ENCODE measurements at places on chromosomes 7 and 10. TPM values are rescaled to one million over a fixed set of nuclear protein-coding genes. Genes with fewer than 3 reads are reported as not detected.

DNA sequence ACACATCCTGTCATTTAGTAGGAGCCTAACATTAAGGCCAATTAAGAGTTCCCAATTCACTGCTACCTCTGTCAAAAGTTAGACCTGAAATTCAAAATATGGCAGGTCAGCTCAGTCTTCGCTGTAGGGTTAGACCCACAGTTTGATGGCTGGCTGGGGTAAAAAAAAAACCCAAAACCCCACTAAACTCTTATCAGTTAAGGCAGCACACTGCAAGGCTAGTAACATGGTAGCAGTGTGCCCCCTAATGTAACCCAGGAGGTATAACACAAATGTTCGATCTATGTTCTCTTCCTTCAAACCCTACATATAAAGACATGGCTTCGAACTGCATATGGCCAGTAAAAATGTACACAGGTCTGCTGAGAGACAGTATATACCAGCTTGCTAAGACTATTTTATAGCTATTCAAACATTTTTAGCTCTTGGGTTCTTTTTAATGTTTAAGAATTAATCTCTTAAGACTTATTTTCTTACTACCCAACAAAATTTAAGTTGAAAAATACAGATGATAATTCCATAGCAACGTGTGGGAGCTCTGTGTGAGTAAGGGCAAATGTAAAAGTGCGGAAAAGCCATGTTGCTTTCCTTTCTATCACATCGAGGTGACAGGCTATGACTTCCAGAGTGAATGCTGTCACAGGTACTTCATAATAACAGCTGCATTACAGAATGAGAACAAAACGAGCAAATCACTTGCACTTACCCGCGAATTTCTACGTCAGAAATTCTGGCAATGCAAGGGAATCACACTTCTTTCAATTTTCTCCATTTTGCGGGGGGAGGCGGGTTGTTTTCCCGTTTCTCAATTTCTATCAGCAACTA, 168.4 kb upstream of the IMMP2L start:
- peaks cover 5% of the 10 kb centered on the region for H3K4me1 ChIP-seq
- H3K27ac ChIP-seq: no peak overlapping the region
- H3K27me3 ChIP-seq: no peaks in the 10 kb centered on the region
- H3K4me3 ChIP-seq: no peak overlapping the region

TEX36 gene
- total RNA-seq: not detected

WDR86 gene
- total RNA-seq: 0.31 TPM

C10orf67 gene
- total RNA-seq: not detected

AKR1D1 gene
- not detected for total RNA-seq

- no peaks in the 10 kb centered on the region for H3K27me3 ChIP-seq
- H3K4me1 ChIP-seq: no peaks in the 10 kb centered on the region
- DNase-seq: peak; percentile 43
- H3K4me3 ChIP-seq: no peak overlapping the region
- H3K36me3 ChIP-seq: no peaks in the 10 kb centered on the region
Measured at GRCh38 chr7:50356212-50356944, 51.9 kb downstream of the IKZF1 start.

DNA sequence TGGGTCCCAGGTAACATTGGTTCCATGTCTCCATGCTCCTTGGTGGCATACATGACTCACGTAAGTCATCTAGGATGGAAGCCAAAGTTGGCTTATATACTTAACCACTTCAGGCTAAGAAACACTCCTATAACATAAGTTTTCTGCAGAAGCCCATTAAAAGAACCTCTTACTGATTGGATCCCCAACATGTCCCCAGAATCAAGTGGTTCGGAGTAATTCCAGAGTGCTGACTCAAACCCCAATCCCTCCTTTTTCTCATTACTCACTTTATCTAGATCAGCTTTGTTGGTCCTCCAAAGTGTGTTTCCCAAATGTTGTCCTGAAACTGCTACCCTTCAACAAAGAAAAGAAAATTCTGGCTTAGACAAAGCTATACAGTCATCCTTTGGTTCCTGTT, 10.1 kb upstream of the ATOH7 start:
- H3K27me3 ChIP-seq: no peaks in the 10 kb centered on the region
- H3K4me1 ChIP-seq: no peaks in the 10 kb centered on the region
- no peak overlapping the region for H3K4me3 ChIP-seq
- DNase-seq: no peak
- H3K36me3 ChIP-seq: no peaks in the 10 kb centered on the region

DNA sequence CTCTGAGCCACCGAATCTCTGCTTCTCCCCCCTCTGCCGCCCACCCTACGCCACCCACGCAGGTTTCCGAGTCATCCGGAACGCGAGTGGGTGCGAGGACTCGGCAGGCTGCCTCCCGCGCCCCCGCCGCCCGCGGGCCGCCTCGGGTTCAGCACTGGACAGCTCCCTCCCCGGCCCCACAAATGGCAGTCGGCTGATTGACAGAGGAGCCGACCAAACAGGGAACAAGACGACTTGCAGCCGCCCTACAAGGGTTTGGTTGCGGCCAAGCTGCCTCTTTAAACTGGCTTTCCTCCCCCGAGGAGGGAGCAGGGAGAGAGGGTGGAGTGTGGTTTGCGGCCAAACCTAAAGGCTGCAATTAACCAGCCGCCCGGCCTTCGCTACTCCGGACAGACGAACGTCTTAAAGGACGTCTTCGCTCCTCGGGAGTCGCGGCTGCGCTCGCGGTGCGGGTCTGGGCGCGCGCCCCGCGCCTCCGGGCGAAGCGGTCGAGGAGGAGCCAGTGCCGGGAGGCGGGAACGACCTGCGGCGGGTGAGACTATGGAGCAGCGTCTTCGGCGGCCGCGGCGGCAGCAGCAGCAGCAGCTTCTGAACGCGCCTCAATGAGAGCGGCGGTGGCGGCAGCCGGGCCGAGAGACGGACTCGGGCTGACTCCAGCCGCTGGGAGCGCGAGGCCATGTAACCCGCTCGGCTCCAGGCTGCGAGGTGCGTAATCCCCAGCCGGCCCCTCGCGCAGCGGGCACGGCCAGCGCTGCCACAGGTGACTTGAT, at the start of gene GPR158:
TSS of gene GPR158 (plus strand) at position 541 of the 770 bp plus-strand sequence. CDS start 420 bp downstream, outside the sequence.
- no peaks in the 10 kb centered on the region for H3K4me1 ChIP-seq
- peak; percentile 52 for DNase-seq
- peak within 1 kb of the TSS; percentile 48 for H3K4me3 ChIP-seq

ADAMTS14 gene
- 0.10 TPM for total RNA-seq

CHST15 gene
- 29.1 TPM for total RNA-seq

DNA sequence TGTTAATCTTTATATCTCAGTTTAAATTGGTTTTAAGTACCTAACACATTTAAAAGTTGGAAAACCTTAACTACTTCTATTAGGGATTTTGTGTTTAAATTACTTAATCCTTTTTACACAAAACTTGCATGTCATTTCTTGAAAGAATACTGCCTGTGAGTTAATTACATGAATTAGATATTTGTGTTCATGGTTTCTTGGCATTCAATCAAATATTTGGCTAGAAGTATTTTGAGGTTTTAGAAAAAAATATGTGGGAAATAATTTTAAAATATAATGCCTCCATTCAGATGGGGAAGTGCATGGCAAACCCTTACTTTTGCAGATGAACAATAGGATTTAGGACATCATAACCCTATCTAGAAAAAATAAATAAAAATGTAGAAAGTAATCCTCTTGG, 186.5 kb upstream of the SEMA3E start:
- DNase-seq: no peak
- no peaks in the 10 kb centered on the region for H3K36me3 ChIP-seq
- H3K4me3 ChIP-seq: no peak overlapping the region
- no peak overlapping the region for H3K27ac ChIP-seq
- H3K4me1 ChIP-seq: no peaks in the 10 kb centered on the region
- H3K27me3 ChIP-seq: no peaks in the 10 kb centered on the region

GRCh38 chr7:46933596-46933995, 648.3 kb downstream of the TNS3 start:
- peaks cover 14% of the 10 kb centered on the region for H3K4me1 ChIP-seq
- peak overlapping the region; percentile 54 for H3K27ac ChIP-seq
- no peak overlapping the region for H3K4me3 ChIP-seq
- H3K27me3 ChIP-seq: no peaks in the 10 kb centered on the region
- DNase-seq: no peak
- no peaks in the 10 kb centered on the region for H3K36me3 ChIP-seq

GRCh38 chr10:70479626-70480238, 1.2 kb downstream of the PALD1 start:
- H3K27ac ChIP-seq: peak overlapping the region; percentile 78
- no peaks in the 10 kb centered on the region for H3K36me3 ChIP-seq
- peak; percentile 80 for DNase-seq
- H3K4me1 ChIP-seq: peaks cover 68% of the 10 kb centered on the region

DNA sequence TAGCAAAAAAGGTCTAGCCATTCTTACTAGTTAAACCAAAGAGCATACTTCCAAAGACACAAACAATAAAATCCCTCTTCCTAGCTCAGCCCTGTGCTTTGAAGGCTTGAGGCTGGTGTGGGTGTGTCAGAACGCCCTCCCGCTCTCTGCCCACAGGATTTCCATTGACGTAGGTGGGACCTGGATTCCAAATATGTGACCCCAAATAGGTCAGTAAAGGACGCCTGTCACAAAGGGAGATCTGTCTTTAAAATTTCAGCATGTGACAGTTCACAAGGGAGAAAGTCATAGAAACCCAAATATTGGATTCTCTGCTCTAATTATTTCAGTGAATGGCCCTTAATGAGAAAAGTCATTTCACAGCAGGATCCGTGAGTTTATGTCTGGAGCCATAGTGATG, 39.9 kb upstream of the LYZL1 start:
- no peaks in the 10 kb centered on the region for H3K36me3 ChIP-seq
- DNase-seq: no peak
- H3K27me3 ChIP-seq: no peaks in the 10 kb centered on the region
- H3K4me3 ChIP-seq: no peak overlapping the region

DNA sequence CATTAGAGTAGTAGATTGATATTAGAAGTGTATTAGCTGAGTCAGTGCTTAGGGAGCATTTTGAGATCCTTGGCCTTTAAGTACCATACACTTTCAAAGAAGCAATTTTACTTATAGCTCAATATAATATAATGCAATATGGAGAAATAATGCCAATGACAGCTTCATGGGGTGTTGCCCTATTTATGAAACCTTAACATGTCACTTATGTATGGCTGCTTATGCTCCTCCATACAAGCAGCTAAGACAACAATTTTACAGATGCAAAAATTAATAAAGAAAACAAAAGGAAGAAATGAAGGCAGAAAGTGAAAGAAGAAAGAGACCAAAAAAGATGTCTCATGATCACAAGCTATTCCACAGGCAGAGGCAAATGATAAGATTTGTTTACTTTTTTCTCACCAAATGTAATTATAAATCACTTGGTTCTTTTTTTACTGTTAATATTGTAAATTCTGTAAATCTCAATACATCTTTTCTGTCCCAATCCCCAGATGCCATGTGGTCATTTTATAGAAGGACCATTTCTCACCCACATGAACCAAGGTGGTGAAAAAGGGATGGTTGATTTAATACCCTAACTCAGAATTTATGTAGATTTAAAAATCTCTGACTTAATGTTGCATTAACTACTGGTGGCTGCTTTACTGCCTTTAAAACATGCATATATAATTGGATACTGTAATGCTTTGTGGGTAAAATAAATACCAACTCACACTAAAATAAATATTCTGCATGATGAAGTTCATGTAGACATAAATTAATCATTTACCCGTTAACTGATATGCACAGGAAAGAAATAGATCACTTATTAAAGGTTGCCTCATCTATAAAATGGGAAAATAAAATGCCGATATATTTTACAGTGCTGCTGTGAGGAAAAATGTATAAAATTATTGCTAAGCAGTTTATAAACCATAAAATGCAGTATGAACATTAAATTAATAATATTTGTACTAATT, 33.5 kb upstream of the RHOBTB1 start:
- H3K36me3 ChIP-seq: no peaks in the 10 kb centered on the region
- H3K27me3 ChIP-seq: no peaks in the 10 kb centered on the region
- no peak for DNase-seq

DNA sequence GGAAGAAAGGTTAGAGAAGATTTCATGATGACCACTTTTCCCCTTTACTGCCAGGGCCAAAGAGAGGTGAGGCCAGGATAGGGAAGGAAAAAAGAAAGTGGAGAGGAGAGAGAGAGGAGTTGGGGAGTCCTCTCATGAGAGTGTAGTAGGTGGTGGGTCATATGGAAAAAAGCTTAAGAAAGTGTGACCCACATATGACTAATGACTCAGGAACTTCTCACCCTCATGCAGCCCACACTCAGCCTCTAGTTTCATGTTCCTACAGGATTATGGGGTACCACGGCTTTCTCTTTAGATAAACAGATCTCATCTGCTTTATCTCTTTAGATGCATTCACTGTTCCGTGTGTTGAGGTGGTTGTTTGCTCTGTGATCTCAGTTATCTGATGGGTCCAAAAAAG, 462.5 kb upstream of the IGFBP3 start:
- no peaks in the 10 kb centered on the region for H3K4me1 ChIP-seq
- no peaks in the 10 kb centered on the region for H3K27me3 ChIP-seq
- no peak overlapping the region for H3K4me3 ChIP-seq

GRCh38 chr10:132813560-132814468, 27.9 kb upstream of the NKX6-2 start:
- no peaks in the 10 kb centered on the region for H3K27me3 ChIP-seq
- no peak overlapping the region for H3K4me3 ChIP-seq
- no peak for DNase-seq
- H3K27ac ChIP-seq: no peak overlapping the region
- no peaks in the 10 kb centered on the region for H3K4me1 ChIP-seq
- no peaks in the 10 kb centered on the region for H3K36me3 ChIP-seq

GRCh38 chr7:49767719-49768118, 5.7 kb upstream of the VWC2 start:
- H3K4me3 ChIP-seq: no peak overlapping the region
- no peak overlapping the region for H3K27ac ChIP-seq
- no peak for DNase-seq
- H3K27me3 ChIP-seq: peaks cover 9% of the 10 kb centered on the region
- no peaks in the 10 kb centered on the region for H3K36me3 ChIP-seq

- H3K27me3 ChIP-seq: no peaks in the 10 kb centered on the region
- H3K27ac ChIP-seq: no peak overlapping the region
- no peak overlapping the region for H3K4me3 ChIP-seq
- H3K36me3 ChIP-seq: no peaks in the 10 kb centered on the region
- no peaks in the 10 kb centered on the region for H3K4me1 ChIP-seq
Measured at GRCh38 chr10:72472306-72472705, 117.6 kb upstream of the DNAJB12 start.

DNA sequence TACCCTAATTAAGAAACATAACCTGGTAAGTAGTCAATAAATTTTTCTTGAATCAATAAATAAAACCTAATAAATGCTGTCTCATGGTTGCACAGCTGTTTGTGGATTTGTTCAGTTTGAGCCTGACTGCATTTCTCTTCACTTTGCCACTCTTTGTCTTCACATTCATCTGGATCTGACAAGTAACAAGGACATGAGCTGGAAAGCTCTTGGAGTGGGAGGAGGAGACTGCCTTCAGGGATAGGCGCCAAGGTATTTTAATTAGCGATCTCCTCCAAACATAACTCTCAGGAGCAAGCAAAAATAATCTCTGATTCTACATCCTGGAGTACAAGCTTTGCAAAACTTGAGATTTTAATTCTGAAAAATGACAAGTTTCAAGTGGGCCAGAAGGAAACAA, 251.0 kb downstream of the BMPER start:
- H3K4me3 ChIP-seq: no peak overlapping the region
- no peaks in the 10 kb centered on the region for H3K36me3 ChIP-seq
- H3K4me1 ChIP-seq: peaks cover 41% of the 10 kb centered on the region
- H3K27ac ChIP-seq: peak overlapping the region; percentile 82
- DNase-seq: no peak
